ENCODE measurements at places on chromosomes 1 and 21.

DNA sequence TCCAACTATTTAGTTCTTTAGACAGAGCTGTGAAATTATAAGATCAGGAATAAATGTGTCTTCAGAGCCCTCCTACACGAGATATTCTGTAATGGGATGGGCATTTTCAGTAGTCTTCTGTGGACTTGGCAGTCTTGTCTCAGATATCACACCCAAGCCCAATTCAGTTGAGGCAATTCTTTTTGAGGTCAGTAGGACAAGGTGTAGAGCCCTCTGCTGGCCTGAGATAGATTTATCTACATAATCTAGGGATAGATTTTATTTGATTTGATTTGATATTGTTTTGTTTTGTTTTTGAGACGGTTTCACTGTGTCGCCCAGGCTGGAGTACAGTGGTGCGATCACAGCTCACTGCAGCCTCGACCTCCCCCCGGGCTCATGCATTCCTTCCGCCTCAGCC, 77.5 kb downstream of the FMN2 start:
- DNase-seq, result peak; percentile 37

GRCh38 chr21:38995071-38995669, 188.1 kb downstream of the PSMG1 start:
- DNase-seq, result no peak

DNA sequence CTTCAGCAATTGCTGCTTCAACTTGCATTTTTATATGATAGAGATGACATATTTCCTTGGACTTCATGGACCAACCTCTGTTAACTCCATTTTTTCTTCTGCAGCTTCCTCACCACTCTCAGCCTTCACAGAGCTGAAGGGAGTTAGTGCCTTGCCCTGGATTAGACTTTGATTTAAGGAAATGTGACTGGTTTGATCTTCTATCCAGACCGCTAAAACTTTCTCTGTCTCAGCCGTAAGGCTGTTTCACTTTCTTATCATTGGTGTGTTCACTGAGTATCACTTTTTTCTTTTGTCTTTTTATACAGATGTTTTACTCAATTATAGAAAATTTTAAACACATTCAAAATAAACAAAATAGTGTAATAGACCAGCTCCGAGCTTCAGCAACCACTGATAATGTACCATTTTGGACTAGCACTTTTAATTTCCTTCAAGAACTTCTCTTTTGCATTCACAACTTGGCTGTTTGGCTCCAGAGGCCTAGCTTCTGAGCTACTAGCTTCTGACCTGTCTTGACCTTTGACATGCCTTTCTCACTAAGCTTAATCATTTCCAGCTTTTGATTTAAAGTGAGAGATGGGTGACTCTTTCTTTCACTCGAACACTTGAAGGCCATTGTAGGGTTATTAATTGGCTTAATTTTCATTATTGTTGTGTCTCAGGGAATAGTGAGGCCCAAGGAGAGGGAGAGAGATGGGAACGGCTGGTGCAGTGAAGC, 9.3 kb downstream of the NEK7 start:
- no peak for DNase-seq

DNA sequence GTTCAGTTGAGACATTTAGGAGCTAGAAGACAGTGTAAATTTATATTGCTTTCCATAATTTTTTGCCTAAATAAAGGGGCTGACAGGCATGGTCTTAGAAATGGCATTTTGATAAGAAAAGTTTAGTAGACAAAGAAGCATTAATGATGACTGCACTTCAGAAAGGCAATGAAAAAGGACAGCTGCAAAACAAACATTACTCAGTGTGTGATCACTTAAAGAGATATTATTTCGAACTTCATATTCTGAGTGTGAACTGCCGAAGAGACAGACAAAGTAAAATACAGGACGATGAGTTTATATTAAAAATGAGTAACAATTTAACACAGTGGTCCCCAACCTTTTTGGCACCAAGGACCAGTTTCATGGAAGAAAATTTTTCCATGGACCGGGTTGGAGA, 243.1 kb downstream of the DPYD start:
- no peak for DNase-seq

DNA sequence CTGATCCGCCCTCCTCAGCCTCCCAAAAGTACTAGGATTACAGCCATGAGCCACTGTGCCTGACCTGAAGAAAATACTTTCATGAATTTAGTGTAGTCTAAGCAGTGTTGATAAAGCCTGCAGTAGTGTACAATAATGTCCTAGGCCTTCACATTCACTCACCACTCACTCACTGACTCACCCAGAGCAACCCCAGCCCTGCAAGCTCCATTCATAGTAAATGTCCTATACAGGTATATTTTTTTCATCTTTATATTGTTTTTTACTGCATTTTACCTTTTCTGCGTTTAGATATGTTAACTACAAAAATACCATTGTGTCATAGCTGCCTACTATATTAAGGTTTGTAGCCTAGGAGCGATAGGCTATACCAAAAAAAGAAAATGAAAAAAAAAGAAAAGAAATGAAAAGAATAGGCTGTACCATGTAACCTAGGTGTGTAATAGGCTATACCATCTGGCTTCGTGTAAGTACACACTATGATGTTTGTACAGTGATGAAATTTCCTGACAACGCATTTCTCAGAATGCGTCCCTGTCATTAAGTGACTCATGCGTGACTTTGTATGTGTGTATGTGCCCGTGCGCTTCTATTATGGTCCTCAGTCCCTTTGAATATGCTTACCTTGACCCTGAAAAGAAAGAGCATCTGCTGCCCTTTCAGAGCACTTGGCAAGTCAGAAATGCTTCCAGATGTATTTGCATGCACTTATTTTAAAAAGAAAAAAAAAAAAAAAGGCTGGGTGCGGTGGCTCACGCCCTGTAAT, 9.2 kb upstream of the SLAMF8 start:
- peak; percentile 36 for DNase-seq

GRCh38 chr1:201517631-201518030, 10.7 kb upstream of the CSRP1 start:
- DNase-seq, result no peak

DNA sequence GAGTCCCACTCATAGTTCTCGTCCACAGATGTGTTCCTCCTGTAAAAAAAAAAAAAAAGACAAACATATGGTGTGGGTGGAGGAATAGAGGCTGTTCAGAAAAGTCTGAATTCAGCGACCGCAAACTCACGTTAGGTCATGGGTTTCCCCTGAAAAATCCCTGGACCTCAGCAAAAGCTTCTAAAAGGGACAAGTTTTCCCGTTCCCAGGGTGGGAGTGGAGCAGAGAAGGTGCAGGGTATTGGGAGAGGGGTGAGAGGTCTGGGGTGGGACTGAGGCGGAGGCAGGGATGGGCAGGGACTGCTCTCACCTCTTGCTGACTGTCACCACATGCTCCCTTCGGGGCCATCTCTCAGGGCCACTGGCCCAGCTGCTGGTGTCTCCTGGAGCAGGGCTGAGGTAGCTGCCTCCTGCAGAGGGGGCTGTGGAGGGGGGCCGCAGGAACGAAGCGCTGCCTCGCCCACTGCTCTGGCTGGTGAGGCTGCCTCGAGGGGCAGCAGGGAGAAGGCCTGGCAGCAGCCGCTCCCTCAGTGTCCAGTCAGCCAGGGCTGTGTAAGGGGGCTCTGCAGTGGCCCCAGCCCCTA, 2.6 kb upstream of the TAGLN2 start:
- no peak for DNase-seq

GRCh38 chr1:45999507-45999906, 132.9 kb downstream of the PIK3R3 start:
- peak; percentile 19 for DNase-seq

GRCh38 chr1:21126324-21126723, 50.4 kb downstream of the EIF4G3 start:
- DNase-seq, result no peak

GRCh38 chr1:63590166-63590560, 3.0 kb upstream of the PGM1 start:
- DNase-seq, result no peak

DNA sequence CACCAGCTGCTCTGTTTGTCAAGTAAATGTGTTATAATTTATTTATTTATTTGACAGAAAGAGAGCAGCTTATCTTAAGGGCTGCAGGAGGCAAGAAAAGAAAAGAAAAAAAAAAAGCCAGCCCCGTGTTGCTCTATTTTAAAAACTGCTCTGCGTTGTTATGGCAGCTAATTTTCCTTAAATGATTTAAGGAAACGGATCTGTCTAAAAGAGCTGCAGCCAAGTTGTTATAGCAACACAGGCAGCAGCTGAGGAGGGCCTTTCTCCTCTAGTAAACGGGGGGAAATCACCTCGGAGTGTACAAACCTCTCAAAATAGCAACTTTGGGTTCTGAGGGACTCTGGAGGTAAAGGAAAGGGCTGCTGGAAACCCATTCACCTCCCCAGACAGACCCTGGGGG, 149.2 kb downstream of the BEND5 start:
- no peak for DNase-seq

DNA sequence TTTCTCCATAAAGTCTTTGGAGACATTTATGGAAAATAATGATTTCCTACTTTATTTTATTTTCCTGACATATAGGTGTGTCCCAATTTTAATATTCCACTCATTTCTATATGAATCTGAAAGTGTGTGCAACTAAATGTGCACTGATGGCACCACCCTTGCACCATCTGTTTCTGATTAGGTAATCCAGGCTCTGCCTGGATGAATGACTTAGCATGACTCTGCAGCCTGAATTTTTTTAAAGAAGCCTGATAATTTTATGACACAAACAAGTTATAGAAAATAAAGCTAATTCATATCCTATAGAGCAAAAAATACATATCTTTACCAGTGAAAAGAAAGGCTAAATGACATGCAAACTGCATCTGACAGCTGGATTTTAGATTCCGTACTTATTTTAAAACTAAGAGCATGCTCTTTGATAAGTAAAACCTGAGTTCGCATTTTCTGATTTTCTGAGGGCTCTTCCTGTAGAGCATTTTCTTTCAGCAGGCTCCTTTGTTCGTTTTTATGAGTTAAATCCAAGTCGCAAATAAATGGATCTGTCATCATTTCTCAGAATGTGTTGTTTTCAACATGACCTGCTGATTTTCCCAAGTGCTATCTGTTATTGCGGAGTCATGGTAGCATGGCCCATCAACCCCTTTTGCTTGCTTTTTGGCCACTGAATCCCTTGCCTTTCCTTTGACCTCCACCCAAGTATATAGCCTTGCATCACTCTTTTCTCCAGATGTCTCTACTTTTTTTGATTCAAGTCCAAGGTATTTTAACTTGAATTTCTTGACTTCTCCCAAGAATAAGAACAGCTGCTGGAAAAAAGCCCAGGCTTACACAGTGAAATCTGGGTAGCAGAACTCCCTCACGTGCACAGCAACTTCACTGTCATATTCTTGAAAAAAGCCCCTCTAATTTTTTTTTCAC, 52.8 kb upstream of the LYPLAL1 start:
- peak; percentile 97 for DNase-seq

GRCh38 chr1:64900916-64901315, 65.4 kb downstream of the JAK1 start:
- DNase-seq, result no peak

DNA sequence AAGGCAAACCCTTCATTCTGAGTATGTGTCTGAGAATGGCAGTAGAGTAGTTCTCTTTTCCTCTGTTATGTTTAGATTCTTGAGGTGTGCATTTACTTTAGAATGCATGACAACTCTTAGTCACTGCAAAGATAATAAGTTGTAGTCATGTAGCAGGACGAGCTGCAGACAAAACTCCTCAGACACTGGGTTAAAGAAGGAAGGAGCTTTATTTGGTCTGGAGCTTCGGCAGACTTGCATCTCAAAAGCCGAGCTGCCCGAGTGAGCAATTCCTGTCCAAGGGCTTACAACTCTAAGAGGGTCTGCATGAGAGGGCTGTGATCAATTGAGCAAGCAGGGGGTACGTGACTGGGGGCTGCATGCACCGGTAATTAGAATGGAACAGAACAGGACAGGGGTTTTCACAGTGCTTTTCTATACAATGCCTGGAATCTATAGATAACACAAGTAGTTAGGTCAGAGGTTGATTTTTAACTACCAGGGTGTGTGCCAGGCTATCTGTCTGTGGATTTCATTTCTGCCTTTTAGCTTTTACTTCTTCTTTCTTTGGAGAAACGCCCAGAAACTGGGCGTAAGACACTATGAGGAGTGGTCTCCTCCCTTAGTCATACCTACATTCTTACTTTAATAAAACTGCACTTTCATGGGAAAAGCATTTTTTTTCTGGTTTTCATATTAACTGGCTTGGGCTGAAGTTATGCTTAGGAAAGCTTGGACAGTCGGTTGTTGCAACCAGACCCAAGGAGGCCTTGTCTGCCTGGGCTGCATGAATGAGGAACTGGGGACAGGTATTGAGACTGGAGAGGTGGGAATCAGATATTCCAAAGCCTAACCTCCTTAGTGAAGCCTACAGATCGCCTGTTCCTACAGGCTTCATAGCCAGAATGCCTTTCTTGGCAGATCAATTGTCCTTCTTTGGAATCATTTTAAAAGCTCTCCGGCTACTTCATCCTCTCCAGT, 115.1 kb downstream of the RHOU start:
- DNase-seq, result no peak

DNA sequence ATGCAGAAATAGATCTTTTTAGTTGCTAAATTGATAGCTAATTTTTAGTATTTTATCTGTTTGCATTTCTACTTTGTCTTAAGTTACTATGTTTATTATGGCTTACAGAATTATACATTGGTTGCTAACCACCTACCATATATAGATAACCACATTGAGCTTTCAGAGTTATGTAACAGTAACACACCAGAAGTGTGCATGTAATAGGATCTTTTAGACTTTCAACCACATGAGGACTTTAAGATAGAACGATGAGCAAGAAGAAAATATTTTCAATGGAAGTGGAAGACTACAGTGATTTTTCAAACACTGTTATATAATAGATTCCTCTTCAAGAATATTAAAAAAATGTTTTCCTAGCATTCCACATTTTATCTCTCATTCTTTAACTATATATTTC, 28.8 kb downstream of the TOR1AIP1 start:
- no peak for DNase-seq

DNA sequence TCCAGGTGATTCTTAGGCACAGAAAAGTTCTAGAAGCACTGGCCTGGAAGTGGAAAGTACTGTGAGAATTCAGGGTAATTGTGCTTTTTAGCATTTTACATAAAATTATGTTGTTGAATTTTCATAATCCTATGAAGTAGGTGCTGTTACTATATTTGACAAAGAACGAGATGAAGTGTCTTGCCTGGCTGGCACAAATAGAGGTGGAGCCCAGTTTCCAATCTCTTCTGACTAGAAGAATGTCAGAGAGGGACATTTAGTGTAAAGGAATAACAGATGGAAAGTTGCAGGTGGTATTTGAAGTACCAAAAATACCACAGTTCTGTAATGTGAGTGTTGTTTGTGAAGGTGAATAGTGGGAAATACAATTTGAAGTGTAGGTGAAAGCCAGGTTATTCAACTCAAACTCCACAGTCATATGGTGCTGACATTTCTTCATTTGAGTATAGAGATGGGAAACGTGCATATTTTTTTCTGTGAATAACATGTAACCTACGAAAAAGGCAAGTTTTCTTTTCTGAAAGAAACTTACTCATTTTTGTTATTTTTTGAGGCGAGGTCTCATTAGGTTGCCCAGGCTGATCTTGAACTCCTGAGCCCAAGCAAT, 3.5 kb upstream of the TMCO2 start:
- DNase-seq, result no peak
